ENCODE measurements at places on chromosomes 4 and X. TPM values are rescaled to one million over a fixed set of nuclear protein-coding genes. Genes with fewer than 3 reads are reported as not detected.

DNA sequence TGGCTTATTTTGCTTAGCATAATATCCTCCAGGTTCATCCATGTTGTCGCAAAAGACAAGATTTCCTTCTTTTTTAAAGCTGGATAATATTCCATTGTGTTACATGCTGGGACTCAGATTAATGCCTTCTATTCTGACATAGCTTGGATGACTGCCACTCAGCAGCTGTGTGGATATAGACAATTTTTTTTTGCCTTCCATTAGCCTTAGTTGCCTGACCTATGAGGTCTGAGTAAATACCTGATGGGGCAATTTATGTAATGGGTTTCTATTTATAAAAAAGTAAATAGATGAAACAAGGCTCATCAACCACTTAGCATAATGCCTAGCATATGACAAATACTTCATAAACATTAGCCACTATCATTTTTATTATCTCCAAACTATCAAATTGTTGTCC lies 515.4 kb downstream of the ZNF674 start:
- peak; percentile 10 for DNase-seq

- no peak for DNase-seq
These were observed 44.6 kb upstream of the KLHL34 start for GRCh38 chrX:21702725-21703124.

DNA sequence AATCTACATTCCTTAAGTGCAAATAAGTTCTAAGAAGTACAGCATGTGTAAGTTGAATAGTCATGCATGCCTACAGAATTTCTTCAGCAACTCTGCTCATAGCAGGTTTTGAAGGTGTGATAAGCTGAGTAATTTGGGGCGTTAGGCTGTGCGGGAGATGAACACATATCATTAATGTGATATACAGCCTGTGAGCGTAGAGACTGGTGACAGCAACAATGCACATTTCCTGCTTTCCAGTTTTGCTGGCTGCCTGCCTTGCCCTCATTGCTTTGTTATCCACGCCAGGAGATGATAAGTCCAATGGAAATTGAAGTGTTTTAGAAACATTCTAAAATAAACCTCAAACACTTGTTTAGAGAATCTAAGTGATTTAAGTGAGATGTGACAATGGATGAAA lies 1709.4 kb downstream of the ARAP2 start:
- no peak for DNase-seq

GRCh38 chr4:37960679-37961450 lies 667 bp downstream of the PTTG2 start:
- DNase-seq = no peak

DNA sequence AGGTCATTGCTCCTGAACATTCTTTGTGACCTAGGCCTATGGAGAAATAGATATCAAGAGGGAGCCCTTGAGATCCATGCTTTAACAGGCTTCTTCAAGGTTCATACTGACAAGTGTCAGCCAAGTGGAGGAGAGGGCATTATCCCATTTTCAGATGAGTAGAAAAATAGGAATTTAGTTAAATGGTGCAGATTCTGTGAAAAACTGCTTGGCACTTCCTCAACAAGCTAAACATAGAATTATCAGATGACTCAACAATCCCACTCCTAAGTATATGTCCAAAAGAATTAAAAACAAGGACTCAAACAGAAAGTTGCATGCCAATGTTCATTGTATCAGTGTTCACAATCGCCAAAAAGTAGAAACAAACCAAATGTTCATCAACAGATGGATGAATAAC lies 43.8 kb upstream of the KCNIP4 start:
- no peak for DNase-seq

DOCK11 gene
- 2.2 TPM for total RNA-seq

ERAS gene
- total RNA-seq = not detected

RAB33A gene
- total RNA-seq = 4.8 TPM

Data from A673 (cell line).